Epithelial cell of esophagus (primary cell): ENCODE measurements at places on chromosomes 13 and 19.
A peak's percentile ranks its signal among the peaks of the same experiment; 100 is the strongest.

- DNase-seq: no peak
Observed at GRCh38 chr19:23406721-23407120, 11.4 kb upstream of the ZNF91 start.

GRCh38 chr13:48253849-48254248, 20.8 kb downstream of the ITM2B start:
- DNase-seq: no peak

DNA sequence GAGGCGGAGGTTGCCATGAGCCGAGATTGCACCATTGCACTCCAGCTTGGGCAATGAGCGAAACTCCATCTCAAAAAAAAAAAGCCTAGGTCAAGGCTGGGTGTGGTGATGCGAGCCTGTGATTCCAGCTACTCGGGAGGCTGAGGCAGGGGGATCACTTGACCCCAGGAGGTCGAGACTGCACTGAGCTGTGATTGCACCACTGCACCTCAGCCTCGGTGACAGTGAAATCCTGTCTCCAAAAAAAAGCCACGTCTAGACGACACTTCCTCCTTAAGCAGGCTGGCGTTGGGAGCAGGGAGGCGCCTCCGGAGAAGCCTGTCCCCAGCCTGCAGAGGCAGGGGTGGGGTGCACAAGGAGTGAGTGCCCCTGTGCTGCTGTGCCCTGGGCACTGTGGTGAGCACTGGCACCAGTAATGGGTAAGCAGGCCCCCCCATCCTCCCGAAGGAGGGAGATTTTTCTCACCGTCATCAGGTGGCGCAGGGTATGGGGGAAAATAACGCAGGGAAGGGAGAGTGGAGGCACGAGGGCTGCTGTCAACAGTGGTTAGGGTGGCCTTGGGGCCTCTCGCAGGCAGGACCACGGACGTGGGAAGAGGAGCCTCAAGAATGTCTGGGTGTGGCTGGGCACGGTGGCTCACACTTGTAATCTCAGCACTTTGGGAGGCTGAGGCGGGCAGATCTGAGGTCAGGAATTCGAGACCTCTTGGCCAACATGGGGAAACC, 706 bp downstream of the P2RY11 start:
- DNase-seq: no peak

GRCh38 chr19:17311455-17312188, 2.3 kb downstream of the DDA1 start:
- peak; percentile 77 for DNase-seq

GRCh38 chr19:48480558-48481500, 11.7 kb downstream of the CYTH2 start:
- no peak for DNase-seq

DNA sequence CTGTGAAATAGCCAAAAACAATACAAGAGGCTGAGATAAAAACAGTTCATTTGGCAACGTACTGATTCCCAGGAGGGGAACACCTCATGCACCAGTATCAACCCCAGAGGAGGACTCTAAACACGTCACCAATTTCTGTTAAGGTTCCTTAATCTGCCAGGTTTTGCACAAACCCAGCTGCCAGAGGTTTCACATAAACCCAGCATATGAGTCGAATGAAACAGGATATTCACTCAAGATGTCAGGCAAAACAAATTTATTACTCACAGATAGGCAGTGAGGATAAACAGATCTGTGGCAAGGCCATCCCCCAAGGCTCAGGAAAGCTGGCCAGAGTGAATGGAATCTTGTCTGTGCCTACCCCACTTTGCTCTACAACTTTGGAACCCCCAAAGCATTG, 210.9 kb downstream of the GPC5 start:
- DNase-seq: no peak

DNA sequence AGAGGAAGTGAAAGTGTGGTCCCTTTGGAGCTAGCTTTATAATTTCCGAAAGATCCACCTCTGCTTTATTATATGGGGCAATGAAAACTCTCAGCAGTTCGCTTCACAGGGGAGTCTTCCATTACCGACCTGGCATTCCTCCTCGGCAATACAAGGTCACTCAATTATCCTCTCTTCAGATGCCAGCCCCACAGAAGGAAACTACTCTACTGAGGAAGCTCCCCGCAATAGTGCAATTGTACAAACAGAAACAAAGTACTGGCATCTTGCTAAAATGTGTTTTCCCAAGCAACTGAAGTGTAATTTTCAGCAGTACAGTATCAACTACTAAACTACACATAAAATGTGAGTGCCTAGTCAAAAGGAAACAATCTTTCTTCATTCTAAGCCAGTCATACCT, 702.0 kb downstream of the PCDH9 start:
- no peak for DNase-seq

- no peak for DNase-seq
Observed at GRCh38 chr13:103101500-103101899, 35.3 kb upstream of the SLC10A2 start.

DNA sequence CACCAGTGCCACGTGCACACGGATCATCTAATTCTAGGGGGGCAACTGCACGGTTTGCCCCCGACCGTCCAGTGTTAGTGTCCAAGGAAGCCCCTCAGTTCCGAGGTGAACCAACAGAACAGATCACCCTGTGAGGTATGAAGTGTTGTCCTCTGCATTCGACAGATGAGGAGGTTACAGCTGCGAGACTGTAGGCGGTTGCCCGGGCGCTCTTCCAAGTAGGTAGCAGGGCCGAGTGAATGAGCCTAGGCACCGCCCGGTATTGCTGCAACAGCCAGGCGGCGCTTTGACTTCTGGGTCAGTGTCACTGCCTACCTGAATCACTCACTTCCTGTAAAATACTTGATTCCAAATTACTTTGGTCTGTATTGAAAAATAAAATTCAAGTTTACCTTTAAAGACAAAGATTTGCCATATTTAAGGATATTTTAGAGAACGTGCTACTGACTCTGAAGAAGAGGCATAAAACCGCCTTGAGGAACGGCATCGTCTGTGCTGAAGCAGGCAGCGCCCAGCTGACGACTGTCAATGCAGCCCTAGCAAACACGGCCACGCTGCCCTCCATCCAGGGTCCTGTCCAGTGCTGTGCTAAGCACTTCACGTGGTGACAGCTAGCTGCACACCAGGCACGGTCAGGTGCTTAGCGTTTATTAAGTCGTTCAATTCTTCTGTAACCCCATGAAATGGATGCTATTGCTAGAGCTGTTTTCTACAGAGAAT, 19.3 kb upstream of the RASA3 start:
- peak; percentile 94 for DNase-seq

- no peak for DNase-seq
Observed at GRCh38 chr13:101053301-101054093, 362.8 kb downstream of the NALCN start.

GRCh38 chr13:43664700-43665191, 122.0 kb downstream of the ENOX1 start:
- DNase-seq: peak; percentile 21

GRCh38 chr13:32267836-32268439, 47.2 kb downstream of the ZAR1L start:
- DNase-seq: peak; percentile 66

DNA sequence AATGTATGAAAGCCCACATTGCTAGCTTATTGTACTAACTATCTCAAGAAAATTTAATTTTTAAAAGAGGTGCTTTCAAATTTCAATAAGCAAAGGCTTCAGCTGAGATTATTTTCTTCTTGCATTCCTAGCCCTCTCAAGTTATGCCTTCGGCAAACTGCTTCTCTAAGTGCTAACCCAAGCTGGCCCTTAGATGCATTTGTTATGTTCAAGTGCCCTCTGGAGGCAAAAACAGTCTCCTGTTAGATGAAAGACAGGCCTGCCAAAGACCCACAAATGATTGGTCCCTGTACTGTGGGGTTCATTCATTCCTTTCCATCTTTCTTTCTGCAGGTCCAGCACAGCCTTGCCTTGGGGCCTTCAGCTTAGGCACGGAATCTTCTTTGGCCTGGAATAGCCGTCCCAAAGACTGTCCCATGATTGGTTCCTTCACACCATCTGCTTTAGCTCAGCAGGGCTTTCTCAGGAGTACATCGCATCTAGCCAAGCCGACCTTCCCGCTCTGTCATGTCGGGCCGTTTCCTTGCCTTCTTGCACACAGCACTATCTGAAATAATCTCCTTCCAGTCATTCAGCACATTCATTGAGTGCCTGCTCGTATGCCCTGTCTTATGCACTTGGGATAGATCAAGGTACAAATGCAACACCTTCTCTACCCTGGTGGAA, 26.4 kb upstream of the TPTE2 start:
- peak; percentile 54 for DNase-seq

GRCh38 chr19:43532571-43532961, 422 bp upstream of the ZNF575 start:
- DNase-seq: no peak

GRCh38 chr19:34171539-34171876, 796 bp upstream of the LSM14A start:
- peak; percentile 74 for DNase-seq

GRCh38 chr19:10173527-10173926, 21.2 kb downstream of the DNMT1 start:
- peak; percentile 29 for DNase-seq

DNA sequence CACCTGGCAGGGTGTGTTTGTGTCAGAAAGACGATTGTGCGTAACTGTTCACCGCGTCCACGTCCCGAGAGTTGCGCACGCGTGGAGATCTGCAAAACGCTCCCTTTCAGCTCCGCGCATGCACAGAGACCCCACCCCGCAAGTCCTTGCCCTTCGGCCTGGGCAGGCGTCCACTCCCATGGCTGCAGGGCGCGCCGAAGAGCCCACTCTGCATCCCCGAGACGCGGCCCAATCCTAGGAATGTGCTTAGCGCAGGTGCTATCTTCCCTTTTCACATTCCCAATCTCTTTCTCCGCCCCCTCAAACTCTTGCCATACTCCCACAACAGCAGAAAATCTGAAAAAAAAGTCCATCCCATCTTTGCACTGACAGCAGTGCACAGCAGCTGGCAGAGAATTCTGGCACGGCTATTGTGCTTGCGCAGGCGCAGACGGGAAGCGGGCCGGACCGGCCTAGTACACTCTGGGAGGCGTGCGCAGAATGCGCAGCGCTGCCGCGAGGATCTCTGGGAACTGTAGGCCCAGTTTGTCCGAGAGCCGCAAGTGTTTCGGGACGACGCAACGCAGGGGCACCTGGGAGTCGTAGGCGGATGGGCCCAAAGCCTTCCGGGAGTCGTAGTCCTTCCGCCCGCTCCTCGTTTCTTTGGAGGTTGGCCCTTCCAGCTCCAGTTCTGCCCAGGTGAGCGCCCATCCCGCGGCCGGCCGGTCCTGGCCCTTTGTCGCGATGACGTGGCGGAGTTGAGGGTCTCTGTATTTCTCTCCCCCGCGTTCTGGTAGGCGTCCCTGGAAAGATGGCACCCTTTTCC, 23.1 kb downstream of the ZNF175 start:
- peak; percentile 98 for DNase-seq
